ENCODE measurements at places on chromosomes 3 and 15.

DNA sequence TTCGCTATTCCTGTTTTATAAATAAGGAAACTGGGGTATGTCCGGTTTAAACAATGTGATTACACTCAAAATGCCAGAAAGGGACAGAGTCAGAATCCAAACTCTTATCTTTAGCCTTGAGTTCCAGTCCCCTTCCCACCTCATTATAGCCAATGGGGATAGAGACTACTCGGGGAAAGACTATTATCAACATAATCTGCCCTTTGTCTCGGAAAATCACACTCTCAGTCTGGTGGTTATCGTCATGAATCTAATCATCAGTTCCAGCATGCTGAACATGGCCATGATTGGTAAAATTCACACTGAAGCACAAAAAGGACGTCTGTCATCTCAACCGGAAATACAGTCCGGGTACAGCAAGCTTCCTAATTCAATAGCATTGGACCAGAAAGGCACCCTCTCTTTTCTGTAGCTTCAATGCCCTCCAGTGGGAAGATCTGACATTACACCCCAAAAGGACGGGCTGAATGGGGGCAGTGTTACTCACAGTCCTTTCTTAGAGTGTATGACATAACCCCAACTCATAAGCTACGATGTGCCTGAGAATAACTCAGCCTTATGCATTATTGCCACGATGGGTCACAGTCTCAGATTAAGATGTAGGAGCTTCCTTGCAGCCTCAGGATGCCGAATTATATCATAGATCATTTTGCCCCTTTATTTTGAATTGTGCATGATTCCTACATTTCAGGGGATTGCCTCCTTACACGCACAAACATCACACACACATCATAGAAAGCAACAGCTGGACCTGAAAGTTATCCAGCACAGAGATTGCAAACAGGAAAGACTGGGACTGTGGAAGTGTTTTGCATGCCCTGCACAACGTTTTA, 390.4 kb upstream of the LMCD1 start:
- DNase-seq: no peak

- DNase-seq: no peak
Observed at GRCh38 chr3:10193692-10194327, 29.1 kb downstream of the IRAK2 start.

DNA sequence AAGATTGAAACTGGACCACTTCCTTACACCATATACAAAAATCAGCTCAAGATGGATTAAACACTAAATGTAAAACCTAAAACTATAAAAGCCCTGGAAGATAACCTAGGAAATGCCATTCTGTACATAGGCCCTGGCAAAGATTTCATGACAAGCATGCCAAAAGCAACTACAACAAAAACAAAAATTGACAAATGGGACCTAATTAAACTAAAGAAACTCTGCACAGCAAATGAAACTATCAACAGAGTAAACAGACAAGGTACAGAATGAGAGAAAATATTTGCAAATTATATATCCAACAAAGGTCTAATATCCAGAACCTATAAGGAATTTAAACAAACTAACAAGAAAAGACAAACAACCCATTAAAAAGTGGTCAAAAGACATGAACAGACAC, 173.1 kb upstream of the CCDC54 start:
- no peak for DNase-seq

DNA sequence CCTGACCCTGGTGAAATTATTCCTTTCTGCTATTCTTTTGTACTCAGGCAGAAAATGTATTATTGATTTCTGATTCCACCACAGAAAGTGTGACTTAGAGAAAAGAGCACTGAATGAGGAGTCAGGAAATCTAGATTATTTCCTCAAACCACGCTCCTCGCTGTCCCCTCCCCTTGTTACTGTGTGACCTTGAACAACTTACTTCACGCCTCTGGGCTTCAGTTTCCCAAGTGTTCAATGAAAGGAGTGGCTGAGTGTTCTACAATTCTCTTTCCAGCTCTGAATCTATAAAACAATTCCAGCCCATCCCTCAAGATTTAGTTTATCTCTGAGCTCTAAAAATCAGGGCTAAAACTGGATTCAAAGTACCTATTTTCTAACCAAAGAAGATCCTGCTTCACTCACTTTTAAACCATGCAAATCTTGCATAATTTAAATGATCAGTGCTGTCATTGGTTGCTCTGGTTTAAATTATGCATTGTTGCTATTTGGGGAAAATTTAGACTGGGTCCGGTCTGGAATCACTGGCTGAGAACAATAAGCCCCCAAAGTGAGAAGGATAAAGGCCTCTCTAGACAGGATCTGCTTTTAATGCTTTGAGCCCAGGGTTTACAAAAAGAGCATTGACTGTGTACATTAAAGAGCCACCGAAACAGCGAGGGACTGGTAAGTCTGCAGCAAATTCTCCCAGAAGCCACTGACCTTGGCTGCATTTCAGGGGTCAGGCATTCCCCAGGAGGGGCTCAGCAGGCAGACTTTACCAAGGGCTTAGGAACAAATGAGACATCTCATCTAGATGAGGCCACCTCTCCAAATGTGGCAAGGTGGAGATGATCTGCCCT, 3.2 kb downstream of the TNIK start:
- no peak for DNase-seq

DNA sequence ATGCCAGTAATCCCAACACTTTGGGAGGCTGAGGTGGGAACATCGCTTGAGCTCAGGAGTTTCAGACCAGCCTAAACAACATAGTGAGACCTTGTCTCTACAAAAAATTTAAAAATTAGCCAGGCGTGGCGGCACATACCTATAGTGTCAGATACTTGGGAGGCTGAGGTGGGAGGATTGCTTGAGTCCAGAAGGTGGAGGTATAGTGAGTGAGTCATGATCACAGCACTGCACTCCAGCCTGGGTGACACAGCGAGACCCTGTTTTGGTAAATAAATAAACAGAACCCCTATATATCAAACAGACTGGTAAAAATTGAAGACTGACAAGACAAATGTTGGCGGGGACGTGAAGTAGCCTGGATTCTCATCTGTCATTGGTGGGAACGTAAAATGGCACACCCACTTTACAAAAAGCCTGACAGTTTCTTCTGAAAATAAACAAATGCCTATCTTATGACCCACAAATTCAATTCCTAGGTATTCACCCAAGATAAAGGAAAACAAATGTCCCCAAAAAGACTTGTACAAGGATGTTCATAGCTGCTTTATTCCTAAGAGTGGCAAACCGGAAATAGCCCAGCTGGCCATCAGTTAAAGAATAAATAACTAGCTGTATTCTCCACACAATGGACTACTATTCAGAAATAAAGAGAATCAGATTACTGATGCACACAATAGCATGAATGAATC, 47.0 kb upstream of the GK5 start:
- no peak for DNase-seq

DNA sequence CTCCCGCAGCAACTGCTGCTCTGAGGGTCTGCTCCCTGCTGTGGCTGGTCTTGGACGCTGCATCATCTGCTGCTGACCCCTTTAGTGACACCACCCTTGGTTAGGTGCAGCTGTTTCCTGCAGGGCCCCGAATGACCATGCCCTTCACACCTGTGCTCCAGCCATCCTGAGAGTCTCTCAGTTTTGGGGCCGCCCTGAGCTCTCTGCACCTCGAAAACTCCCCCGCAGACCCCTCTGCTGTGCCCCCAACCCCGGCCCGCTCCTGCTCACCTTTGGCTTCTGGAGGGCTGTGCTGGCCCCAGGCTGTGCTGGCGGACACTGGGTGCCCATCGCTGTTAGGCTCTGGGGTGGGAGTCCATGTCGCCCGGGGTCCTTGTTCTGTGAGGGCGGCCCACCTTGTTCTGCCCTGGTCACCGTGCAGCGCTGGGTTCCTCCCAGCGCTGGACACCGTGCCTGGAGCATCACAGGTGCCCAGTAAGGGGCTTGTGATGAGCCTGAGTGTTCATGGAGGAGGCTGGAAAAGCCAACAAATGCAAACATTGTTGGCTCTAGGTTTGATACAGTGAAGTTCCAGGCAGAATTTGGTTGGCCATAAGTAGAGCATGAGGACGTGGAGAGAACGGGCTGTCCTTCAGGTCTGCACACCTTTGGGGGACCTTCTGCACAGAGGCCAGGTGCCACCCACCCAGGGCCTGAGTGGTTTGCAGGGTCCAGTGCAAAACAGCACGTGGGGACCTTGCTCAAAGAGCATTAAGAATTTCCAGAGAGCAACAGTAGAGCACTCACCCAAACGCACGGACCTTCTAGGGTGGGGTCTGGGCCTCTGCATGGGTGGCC, 12.3 kb downstream of the ABTB1 start:
- no peak for DNase-seq

- no peak for DNase-seq
Observed at GRCh38 chr15:71329041-71329440, 213.8 kb downstream of the THSD4 start.

- DNase-seq: no peak
Observed at GRCh38 chr3:8445861-8446260, 55.8 kb upstream of the LMCD1 start.

Measured in NCI-H1417 treated with DMSO at 0.1 percent for 48 hours (cell line).